Stimulated activated CD4-positive, alpha-beta T cell treated with anti-CD3 and anti-CD28 coated beads, Interleukin-12 subunit alpha, Interleukin-12 subunit beta, amount 100 ng/mL, for 24 hours (primary cell): ENCODE measurements at places on chromosomes 2 and 18.

DNA sequence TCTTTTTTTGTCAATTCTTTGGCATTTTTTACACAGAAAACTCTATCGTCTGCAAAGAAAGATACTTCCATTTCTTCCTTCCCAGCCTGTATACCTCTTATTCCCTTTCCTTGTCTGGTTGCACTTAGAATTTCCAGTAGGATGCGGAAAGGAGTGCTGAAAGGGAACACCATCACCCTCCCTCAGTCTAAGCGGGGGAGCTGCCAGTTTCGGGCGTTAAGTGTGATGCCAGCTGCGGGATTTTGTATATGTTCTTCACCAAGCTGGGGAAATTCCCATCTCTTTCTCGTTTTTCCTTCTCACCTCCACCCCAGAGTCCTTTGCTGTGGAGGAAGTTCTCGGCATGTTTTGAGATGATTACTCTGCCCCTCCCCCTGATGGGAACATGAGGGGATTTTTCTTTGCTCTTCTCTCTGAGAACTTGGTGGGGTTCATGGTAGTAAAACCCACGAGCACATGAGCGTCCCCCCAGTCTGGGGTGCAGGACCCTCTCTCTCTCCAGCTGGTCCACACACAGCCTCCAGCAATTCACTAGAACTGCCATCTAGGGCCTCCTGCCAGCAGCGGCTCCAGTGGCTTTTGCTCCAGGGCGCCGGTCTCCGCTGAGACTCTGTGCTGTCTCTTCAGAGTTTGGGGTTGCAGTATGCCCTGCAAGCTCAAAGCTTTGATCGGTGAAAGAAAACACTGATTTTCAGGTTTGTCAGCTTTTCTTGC, 15.5 kb downstream of the AQP12A start:
- DNase-seq: no peak

DNA sequence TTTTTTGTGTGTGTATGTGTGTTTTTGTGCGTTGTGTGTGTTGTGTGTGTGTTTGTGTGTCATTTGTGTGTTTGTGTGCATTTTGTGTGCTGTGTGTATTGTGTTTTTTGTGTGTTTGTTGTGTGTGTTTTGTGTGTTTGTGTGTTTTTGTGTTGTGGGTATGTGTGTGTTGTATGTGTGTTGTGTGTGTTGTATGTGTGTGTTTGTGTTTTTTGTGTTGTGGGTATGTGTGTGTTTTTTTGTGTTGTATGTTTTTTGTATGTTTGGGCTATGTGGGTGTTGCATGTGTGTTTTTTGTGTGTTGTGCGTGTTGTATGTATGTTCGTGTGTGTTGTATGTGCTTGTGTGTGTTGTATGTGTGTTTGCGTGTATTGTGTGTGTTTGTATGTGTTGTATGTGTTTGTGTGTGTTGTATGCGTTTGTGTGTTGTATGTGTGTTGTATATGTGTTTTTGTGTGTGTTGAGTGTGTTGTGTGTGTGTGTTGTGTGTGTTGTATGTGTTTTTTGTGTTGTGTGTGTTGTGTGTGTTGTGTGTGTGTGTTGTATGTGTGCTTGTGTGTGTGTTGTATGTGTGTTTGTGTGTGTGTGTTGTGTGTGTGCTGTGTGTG, 275.3 kb downstream of the HRH4 start:
- DNase-seq: no peak

DNA sequence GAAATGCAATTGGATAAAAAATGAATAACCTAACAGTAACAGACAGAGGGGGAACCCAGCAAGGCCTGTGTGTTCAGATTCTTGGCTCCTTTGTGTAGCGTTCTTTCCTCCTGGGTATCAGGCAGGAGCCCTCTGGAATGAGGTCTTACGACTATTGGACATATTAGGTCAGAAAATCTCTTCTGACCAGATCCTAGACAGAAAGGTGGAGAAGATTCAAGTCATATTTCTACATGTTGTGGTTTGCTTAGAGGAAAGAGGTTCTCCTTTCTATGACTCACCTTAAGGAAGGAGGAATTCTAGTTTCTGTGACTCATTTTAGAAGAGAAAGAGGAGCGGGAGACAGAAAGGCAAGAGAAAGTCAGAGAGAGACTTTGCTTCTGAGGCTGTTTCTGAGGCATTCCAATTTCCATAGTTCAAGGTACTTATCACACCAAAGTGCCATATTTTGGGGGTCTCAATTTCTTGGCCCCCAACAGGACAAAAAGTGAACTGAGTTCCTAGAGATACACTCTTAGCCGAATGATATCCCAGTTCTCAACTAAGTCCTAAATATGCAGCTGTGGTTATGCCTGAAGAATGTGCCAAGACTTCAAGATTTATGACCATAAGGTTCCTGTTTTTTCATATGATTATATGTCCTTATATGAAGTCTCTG, 618.6 kb downstream of the ZEB2 start:
- DNase-seq: no peak

GRCh38 chr18:8474661-8475060, 134.6 kb upstream of the RAB12 start:
- DNase-seq: no peak
